ENCODE measurements at places on chromosomes 11 and 22.

- no peak for DNase-seq
Observed at GRCh38 chr11:113723787-113724186, 17.7 kb upstream of the TMPRSS5 start.

GRCh38 chr11:37963440-37963839 is 1365.4 kb upstream of the RAG2 start:
- DNase-seq, result no peak

DNA sequence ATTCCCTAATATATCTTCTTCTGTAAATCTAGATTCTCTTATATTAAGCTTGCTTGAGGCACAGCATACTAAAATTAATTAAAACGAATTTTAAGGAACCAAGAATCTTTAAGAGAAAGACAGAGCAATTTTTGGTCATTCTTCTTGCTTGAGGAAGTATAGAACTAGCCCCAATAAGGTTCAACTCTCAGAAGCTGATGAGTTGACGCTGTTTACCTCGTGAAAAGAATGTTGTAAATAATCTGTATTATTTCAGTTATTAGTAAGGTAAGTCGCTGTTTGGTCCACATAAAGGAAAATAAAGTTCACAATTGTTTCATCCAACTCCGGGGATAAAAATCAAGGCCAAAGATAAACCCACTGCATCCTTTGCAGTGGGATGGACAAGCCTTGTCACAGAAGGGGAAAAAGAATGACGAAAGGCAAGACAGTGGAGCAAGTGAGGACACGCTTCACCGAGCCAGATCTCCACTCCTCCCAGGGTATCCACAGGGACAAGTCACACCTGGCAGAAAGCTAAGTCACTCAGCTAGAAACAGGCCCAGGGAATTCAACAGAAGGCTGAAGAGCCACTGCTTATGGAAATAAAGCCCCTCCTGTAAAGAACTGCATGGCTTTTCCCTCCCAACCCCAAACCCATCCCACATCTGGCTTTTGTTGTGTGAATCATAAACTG is 752 bp downstream of the POU2AF1 start:
- no peak for DNase-seq

DNA sequence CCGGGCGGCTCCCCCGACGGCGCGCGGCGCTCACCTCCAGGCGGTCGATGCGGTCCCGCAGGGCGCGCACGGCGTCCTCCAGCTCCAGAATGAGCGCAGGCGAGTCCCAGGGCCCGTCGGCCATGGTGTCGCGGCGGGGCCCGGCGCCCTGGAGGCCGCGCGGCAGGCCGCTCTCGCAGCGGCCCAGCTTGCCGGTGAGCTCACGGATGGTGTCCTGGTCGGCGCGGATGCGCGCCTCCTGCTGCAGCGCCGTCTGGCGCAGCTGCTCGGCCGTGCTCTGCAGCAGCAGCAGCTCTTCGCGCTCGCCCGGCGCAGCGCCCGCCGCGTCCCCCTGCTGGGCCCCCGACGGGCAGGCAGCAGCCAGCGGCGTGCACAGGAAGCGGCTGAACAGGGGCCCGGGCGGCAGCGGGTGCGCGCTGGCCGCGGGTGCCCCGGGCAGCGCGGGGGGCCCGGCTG is 599 bp downstream of the NPTXR start:
- no peak for DNase-seq

- DNase-seq, result no peak
Observed at GRCh38 chr11:8988329-8989234, 15.2 kb downstream of the NRIP3 start.

DNA sequence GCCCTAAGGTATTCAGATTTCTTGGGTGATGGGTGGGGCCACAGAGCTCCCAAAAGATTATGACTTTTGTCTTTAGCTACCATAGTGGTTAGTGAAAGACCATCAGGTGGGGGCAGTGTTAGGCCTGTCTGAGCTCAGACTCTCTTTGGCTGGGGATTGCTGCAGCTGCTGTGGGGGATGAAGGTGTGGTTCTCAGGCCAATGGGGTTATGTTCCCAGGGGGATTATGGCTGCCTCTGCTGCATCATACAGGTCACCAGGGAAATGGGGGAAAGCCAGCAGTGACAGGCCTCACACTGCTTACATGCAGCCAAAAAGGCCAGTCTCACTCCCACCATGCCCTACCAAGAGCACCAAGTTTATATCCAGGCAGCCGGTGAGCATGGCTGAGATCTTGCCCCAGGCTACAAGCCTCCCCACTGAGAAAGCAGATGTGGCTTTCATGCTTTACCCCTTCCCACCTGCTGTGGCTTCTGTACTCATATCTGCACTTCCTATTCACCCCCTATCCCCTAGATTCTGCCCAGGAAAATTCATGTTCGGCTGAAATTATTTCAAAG is 24.8 kb downstream of the CNTF start:
- DNase-seq, result no peak

DNA sequence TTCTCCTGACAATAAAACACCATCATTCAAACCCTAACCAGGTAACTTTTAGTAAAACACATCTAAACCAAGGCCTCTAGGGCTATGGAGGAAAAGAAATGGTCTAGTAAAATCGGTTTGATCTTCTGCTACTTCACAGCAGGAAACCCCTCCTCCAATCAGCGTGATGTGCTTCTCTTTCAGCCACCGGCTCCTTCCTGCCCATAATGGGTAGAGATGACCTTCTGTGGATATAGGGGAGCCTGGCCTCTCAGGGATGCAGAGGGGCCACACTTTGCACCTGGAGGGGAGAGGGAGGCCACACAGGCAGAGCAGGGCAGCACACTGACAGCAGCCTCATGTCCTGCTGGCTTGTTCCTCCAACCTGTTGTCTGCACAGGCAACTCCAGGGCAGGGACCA is 6.9 kb downstream of the EHD1 start:
- DNase-seq, result no peak

DNA sequence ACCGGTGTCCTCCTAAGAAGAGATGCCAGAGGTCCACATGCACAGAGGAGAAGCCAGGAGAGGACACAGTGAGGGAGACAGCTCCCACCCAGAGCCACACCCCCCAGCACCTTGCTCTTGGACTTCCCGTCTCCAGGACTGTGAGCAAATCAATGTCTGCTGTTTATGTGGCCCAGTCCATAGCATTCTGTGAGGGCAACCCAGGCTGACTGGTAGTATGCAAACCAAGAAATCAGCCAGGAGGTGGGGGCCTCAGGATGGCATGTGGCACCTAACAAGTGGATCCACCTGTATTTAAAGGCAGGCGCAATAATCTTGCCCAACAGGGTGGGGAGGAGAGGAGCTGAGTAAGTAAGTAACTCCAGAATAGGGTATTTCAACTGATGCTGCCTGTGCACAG is 136.4 kb downstream of the BRD1 start:
- no peak for DNase-seq

- DNase-seq, result peak; percentile 73
Observed at GRCh38 chr11:75547617-75548058, 14.4 kb upstream of the SERPINH1 start.

DNA sequence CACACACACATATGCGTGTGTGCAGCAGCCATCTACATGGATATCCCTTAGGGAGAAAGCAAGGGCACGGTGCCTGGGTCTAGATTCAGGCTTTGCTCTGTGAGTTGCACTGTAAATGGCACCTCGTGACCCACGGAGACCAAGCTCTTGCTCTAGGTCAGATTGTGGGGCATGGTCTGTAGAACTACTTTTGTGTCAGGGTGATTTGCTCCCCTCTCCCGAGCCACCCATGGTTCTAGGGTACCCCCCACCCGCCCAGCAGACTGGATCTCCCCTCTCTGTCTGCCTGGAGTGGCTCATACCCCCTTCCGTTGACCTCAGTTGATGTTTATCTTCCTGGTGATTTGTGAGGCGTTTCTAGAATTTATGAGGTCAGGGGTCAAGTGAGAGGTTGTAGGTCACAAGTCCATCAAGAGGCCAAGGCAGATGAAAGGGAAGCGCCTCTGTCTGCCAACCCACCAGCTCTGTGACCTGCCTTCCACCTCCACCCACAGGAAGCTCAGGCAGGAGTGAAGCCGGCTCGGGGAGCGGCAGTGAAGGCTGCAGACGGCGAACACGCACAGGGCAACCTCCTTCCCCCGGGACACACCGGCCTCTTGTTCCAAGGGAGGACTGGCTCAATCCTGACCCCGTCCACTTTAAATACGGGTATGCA is 76.2 kb upstream of the TTLL12 start:
- no peak for DNase-seq

Measured in G401 (cell line).